A549 treated with RU486 at 1 μM for 4 hours (cell line): ENCODE measurements at places on chromosomes 16 and 17. TPM values are rescaled to one million over a fixed set of nuclear protein-coding genes. Genes with fewer than 3 reads are reported as not detected.

The CNGB1 gene
- 0.07 to 0.25 TPM (median 0.13 TPM) in 5 replicates for total RNA-seq

The NEK8 gene
- total RNA-seq, result 3.8 to 4.7 TPM (median 4.5 TPM) in 5 replicates

The PRSS33 gene
- 0.09 TPM in 1 of 5 replicates, not detected in the others for total RNA-seq

The MSLN gene
- total RNA-seq, result 1.7 to 3.1 TPM (median 2.4 TPM) in 5 replicates

The DNAI2 gene
- total RNA-seq, result 0.09 TPM in 1 of 5 replicates, not detected in the others

The KRTAP1-5 gene
- not detected in 5 replicates for total RNA-seq
